ENCODE measurements at places on chromosomes 1 and 21. TPM values are rescaled to one million over a fixed set of nuclear protein-coding genes. Genes with fewer than 3 reads are reported as not detected.

DNA sequence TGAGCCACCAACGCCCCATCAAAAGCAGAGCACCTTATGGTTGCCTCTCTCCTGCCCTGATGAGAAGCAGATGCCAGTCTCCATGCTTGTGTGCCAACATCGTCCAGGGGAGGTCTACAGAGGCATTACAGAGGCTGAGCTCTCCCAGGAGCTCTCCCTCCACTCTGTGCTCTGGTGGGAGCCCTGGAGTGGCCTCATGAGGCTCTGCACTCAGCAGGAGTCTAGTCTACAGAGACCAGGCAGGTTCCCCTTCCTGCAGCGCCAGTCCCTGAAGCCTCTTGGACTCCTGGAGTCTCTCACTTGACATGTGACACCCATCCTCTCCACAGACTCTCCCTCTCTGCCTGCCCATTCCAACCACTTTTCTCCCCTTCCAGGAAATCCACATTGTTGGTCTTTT, 3.4 kb downstream of the DCST1 start:
- H3K4me1 ChIP-seq = no peaks in the 10 kb centered on the region
- no peaks in the 10 kb centered on the region for H3K36me3 ChIP-seq
- H3K27me3 ChIP-seq = peaks cover 18% of the 10 kb centered on the region
- no peak overlapping the region for H3K27ac ChIP-seq
- no peak overlapping the region for H3K4me3 ChIP-seq
- no peak for DNase-seq

GRCh38 chr21:30579346-30579745, 10.9 kb downstream of the KRTAP22-2 start:
- no peaks in the 10 kb centered on the region for H3K36me3 ChIP-seq
- no peak overlapping the region for H3K27ac ChIP-seq
- no peak for DNase-seq
- no peaks in the 10 kb centered on the region for H3K4me1 ChIP-seq

FALEC gene
- total RNA-seq = not detected

DNA sequence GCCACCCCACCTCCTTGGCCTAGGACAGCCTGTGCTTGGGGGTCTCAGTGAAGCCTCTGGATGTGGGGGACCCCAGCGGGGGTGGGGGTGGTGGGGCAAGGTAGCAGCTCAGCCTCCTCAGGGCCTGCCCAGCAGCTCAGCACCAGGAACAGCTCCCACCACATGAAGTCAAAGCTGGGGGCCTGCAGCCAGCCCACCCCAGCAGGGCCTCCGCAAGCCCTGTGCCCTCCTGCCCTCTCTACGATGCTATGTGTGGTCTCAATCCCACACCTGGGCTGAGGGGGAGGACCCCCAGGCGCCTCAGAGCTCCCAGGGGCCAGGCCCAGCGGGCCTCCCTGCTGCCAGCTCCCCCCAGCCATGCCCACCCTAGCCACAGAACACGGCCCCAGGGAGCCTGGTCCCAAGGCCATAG, 18.6 kb downstream of the PANK4 start:
- H3K4me3 ChIP-seq = no peak overlapping the region
- no peak for DNase-seq
- H3K36me3 ChIP-seq = peaks cover 6% of the 10 kb centered on the region
- no peaks in the 10 kb centered on the region for H3K27me3 ChIP-seq
- no peak overlapping the region for H3K27ac ChIP-seq

GRCh38 chr1:158212320-158212719, 31.6 kb downstream of the CD1D start:
- no peaks in the 10 kb centered on the region for H3K36me3 ChIP-seq
- DNase-seq = no peak
- no peak overlapping the region for H3K4me3 ChIP-seq
- no peak overlapping the region for H3K27ac ChIP-seq

- peaks cover 3% of the 10 kb centered on the region for H3K36me3 ChIP-seq
- DNase-seq = no peak
- peaks cover 71% of the 10 kb centered on the region for H3K4me1 ChIP-seq
- H3K27me3 ChIP-seq = no peaks in the 10 kb centered on the region
- peak overlapping the region; percentile 0 for H3K4me3 ChIP-seq
- H3K27ac ChIP-seq = peak overlapping the region; percentile 41
These were observed 17.2 kb downstream of the JAK1 start for GRCh38 chr1:64948905-64949833.

ACTL8 gene
- total RNA-seq = not detected

DNA sequence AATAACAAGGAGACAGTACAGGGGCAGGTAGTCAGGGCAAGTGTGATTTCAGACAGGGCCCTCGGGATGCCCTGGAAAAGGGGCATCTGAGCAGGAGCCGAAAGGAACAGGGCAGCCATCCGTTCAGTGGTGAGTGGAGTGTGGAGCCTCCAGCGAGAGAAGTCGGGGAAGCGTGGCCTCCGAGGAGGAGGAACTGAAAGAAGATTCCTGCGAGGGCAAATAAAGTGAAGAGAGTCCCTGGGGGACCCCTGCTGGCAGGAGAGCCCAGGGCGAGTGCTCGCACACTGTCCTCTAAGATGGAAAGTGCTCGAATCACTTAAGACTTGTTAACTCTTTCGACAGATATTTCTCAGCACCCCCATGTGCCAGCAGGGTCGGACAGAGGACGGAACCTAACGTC, 3.5 kb upstream of the UTS2 start:
- no peak overlapping the region for H3K4me3 ChIP-seq
- H3K27me3 ChIP-seq = peaks cover 5% of the 10 kb centered on the region
- no peak overlapping the region for H3K27ac ChIP-seq
- no peaks in the 10 kb centered on the region for H3K4me1 ChIP-seq

DNA sequence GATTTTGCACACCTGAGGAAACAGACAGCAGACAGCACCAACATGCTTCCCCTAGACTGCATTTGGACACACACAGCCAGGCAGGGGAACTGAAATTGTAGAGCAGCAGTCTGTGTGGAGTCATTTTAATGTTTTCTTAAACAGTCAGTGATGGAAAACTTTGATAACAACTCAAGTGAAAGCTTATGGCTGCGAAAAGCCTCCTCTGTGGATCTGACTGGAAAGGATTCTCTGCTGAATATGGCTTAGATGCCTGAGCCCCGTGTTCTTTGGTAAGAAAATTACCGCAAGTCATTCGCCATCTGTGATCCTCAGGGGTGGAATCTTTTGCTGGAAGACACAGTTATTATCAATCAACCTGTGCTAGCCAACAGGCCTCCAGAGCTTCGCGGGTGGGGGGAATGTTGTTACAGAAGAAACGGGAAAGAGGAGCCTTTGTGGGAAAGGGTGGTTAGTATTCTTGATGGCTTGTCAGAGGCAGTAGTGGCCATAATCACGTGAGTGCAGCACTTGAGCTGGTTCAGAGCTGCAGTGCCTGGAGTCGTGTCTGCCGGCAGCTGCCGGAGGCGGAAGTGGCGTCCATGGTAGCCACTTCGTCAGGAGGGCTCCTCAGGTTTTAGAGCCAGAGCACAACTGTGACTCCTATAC, 204.7 kb downstream of the ST6GALNAC3 start:
- H3K4me3 ChIP-seq = no peak overlapping the region
- H3K4me1 ChIP-seq = peaks cover 4% of the 10 kb centered on the region
- H3K27me3 ChIP-seq = peaks cover 1% of the 10 kb centered on the region

Measured in activated T-helper 1 cell treated with anti-CD3 and anti-CD28 coated beads, Interleukin-12 subunit alpha, Interleukin-12 subunit beta, Interleukin-2, Interleukin-4 antibody, amounts not matched to agents 30 ng/mL and 10 ng/mL and 1 ng/mL, durations not matched to agents 14 hours and 24 hours and 36 hours (primary cell).